T-helper 9 cell (primary cell): ENCODE measurements at places on chromosomes 3 and 15.

DNA sequence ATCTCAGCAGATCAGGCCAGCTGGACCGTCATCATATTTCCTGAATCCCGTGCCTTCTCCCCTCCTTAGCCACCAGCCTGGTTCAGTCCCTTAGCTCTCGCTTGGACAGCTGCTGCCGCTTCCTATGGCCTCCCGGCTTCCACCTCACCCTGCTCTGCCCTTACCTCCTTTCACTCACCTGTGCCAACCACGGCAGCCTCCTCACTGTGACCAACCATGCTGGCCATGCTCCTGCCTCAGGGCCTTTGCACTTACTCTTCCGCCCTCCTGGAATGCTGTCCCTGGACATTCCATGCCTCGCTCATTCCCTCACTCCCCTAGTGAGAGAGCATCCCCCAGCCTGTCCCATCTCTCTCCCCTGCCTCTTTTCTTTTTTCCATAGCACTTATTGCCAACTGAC is 19.2 kb downstream of the GRIP2 start:
- no peak for DNase-seq

DNA sequence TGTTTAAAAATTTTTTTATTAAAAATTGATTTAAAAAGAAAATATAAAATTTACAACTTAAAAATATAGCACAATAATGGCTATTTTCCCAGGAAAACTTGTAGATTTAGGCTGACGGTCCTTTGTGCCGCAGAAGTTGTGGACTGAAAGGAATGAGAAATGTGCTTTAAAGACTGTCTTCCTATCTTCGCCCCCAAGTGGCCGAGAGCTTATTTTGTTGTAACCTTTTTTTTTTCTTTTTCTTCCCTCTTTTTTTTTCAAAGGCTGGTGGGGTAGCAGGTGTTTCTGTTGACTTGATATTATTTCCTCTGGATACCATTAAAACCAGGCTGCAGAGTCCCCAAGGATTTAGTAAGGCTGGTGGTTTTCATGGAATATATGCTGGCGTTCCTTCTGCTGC is 15.5 kb downstream of the SLC25A26 start:
- no peak for DNase-seq

GRCh38 chr3:176631165-176631564 is 566.1 kb downstream of the TBL1XR1 start:
- no peak for DNase-seq

DNA sequence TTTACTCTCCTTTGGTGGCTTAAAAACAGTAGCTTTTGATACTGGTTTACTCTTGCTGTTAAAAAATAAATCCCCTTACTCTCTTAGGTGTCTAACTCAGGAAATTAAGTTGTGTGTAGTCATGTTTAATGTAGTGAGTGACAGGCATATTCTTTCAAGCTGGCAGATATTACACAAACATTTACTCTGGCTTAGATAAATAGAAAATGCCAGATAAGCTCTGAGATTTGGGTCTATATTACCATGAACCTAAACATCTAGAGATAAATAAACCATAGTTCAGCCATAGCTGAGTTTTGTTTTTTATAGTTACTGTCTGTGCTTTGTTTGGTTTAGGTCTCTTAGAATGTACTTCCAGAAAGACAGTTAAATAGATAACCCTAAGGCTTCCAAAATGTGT is 2.4 kb downstream of the SEMA6D start:
- DNase-seq = no peak

- DNase-seq = no peak
Measured at GRCh38 chr3:49650637-49651036, 23.5 kb upstream of the APEH start.

DNA sequence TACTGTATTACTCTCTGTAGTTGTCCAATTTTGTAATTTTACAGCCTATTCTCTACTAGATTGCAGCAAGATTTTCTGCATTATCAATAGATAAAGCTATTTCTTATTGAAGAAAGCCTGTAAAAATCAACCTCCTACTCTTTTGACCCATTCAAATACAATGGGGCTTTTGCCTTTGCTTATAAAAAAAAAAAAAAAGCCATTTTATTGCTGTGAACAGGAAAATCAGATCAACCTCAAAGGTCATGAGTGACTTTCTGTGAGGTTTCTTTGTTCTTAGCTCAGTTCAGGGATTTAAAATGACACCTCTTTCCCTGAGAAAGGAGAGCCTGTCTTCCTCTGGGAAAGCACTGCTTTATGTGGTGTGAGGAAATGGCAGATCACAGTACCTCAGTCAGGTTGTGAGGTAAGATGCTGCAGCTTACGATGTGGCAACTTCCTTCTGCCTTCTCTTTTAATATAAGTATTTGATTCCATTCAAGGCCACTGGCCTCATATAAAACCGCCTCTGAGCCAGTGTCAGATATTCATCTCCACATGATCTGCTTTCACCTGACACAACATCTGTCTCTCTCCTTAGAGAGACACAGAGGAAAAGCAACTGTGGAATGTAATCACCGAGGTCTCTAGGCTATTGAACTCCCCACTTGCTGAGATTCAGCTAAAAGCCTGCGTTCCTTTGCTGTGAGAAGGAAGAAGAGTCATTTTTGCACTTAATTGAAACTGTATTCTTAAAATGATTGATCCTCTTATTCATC is 161.5 kb upstream of the MB21D2 start:
- no peak for DNase-seq

GRCh38 chr3:117914540-117915100 is 1120.0 kb downstream of the IGSF11 start:
- DNase-seq = no peak

GRCh38 chr3:12097971-12098370 is 60.7 kb downstream of the TIMP4 start:
- no peak for DNase-seq

- no peak for DNase-seq
Measured at GRCh38 chr3:11400213-11400612, 128.0 kb downstream of the ATG7 start.

DNA sequence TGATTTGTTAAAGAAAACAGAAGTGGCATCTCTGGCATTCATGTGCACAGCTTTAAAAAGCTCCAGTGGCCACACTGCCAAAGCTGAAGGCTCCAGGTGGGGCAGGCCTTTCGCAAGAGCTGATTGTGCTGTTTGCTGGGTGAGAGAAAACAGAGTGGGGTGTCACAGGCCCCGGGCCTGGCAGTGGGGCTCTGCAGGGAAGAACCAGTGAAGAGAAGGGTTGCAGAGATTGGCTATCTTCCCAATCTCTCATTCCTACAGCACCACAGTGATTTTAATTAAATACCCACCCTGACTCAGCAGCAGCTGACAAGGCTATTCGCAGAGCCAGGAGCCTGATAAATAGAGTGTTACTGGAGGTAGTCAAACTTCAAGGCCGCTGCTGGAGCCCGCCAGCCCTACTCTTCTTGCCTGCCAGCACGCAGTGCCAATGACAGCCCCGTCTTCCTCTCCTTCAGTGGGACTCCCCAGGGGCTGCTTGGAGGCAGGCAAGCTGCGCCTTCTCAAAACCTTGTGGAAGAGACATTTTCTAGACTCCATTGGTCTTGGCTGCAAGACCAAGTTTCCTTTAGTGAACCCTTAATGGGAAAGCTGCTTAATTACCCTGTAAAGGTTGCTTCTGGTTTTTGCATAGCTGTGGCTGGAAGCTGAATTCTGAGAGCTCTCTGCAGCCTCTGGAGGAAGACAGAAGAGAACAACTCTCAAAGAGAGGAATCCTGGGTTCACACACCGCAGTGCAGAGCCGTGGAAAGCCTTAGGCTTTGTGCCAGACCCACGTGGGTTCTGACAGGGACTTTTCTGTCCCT is 225.8 kb upstream of the SLCO3A1 start:
- DNase-seq = no peak

GRCh38 chr15:41535544-41535943 is 8.5 kb downstream of the RPAP1 start:
- DNase-seq = no peak

- DNase-seq = no peak
Measured at GRCh38 chr3:65767551-65767950, 271.2 kb downstream of the MAGI1 start.

DNA sequence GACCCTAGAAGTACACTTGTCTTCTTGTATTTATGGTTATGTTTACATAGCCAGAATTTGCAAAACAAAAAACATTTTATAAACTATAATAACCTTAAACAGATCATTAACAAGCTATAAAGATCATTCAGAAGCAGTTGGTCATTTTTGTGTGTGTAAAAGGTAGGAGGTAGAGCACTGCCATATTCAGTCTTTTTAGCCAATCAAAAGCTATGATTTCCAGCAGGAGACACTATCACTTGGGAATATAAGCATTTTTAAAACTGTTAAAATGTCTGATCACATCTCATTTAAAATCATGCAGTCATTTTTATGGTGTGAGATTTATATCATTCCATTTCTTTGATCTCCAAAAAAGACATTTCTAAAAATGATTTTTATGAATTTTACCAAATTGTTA is 42.6 kb upstream of the ATP2C1 start:
- DNase-seq = no peak

DNA sequence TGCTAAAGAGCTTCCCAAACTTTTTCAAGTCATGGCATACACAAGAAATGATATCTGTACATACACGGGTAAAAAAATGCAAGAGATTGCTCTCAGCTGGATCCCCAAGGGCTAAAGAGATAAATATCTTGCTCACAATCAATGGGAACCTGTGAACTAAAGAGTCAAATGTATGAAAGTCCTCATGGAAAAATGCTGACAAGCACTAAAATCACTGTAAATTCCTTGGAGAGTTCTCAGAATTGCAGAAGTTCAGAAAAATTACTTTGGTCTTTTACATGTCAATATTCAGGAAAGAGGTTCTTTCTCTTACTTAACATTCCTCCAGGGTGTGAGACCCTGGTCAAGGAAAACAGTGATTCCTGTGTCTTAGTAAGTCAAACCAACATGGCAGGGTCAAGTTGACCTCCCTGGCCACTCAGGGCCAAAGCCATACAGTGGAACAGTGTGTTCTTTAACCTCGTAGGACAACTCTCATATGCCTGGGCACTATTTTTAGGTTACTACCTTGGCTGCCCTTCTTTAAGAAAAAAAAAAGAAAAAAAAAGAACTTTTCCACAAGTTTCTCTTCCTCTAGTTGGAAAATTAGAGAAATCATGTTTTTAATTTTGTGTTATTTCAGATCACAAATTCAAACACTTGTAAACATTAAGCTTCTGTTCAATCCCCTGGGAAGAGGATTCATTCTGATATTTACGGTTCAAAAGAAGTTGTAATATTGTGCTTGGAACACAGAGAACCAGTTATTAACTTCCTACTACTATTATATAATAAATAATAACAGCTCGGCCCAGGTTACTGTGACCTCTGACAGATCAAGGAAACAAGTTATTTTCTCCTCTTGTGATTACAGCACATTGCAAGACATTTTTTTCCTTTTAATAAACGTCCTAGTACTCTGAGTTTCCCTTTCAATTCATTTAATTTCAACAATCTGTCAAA is 12.5 kb downstream of the SSR3 start:
- no peak for DNase-seq

GRCh38 chr15:63940966-63941620 is 105.2 kb downstream of the DAPK2 start:
- no peak for DNase-seq

DNA sequence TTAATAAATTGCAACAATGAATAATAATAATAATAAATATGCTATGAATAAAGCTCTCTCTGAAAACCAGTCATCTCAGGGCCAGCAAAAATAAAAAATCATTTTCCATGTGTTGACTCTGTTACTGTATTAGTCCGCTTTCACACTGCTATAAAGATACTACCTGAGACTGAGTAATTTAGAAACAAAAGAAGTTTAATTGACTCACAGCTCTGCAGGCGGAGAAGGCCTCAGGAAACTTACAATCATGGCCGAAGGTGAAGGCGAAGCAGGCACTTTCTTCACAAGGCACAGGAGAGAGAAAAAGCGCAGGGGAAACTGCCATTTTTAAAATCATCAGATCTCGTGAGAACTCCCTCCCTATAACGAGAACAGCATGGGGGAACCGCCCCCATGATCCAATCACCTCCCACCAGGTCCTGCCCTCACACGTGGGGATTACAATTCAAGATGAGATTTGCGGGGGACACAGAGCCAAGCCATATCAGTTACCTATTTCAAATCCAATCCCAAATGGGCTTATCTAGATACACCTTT is 224.1 kb downstream of the IGSF11 start:
- DNase-seq = no peak

DNA sequence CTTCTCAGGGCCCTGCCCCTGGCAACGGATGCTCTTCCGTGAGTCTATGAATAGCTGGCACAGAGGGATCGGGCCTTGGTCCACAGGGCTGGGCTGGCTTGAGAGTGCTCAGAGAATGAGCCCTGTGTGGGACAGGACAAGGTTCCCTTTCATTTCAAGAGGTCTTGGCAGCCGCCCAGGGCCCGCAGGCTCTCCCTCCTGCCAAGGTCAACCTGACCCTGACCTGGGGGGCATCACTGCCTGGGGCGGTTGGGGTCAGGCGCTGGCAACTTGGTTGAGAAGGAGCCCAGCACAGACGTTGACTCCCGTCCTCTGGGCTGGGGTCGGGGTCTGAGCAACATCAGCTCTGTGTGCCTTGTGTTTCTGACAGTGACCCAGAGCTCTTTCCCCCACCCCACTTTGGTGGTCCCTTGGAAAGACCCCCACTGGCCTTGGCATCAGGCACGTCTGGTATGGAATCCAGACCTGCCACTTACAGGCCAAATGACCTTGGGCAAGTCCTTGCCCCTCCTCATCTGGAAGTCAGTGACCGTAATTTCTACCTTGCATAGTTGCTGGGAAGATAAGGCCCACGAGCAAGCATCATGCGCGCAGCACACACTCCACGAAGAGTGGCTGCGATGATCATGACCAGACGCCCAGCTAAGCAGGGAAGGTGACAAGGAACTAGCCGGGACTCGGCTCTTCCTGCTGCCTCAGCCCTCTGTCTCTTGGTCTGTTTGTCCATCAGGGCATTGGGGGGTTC is 36.4 kb downstream of the EPHB3 start:
- DNase-seq = no peak

DNA sequence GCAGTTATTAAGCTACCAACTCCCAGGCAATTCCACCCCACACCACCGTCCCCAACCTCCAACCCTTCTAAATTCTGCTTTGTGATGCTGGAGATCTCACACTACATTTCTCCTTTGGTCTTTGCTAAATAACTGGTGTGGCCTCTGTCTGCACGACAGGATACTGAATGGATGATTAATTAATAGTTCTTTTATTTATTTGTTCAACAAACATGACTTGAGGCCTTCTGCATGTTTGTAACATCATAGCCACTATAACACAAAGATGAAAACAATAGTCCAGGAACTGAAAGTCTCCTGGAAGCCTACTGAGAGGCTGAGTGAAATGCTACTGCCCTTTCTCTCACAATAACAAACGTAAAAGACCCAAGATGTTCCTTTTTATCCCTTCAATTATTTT is 609.5 kb upstream of the UBE2E2 start:
- DNase-seq = no peak
